ENCODE measurements at places on chromosomes 6 and 20.

GRCh38 chr6:28771401-28772267 is 152.2 kb downstream of the TRIM27 start:
- DNase-seq, result no peak

- no peak for DNase-seq
Observed at GRCh38 chr6:8658416-8658815, 223.1 kb upstream of the SLC35B3 start.

DNA sequence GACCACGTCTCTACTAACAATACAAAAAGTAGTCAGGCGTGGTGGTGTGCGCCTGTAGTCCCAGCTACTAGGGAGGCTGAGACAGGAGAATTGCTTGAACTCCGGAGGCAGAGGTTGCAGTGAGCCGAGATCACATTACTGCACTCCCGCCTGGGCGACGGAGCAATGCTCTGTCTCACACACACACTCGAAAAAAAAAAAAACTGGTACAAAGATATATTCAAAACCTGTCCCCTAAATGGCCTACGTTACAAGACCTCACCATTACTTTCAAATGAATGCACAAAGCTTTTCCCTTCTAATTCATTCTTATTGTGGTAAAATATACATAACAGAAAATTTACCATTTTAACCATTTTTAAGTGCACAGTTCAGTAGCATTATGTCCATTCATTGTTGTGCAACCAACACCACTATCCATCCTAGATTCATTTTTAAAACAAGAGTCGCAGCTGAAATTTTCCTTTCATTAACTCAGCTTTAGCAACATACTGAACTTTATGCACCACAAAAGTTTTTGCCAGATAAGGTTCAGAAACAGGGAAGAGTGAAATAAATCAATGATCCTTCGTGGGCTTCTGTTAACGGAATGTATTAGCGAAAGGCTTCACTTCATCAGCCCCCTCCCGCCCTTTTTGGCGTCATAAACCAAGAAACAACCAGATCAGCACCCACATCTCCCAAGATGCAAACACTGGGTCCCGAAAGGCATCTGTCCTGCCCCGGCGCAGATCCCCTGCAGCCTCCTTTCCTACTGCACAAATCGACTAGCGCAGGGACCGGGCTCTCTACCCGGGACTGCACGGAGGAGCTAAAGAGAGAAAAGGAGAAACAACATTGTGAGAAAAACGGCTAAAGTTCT is 825 bp upstream of the FAM135A start:
- DNase-seq, result no peak

GRCh38 chr20:20491110-20491783 is 123.3 kb downstream of the INSM1 start:
- no peak for DNase-seq

GRCh38 chr6:80165819-80166218 is 59.3 kb downstream of the BCKDHB start:
- DNase-seq, result no peak

Data from CMK (cell line).